Tibial nerve (tissue), 4 donors: ENCODE measurements at places on chromosomes 2 and 18. TPM values are rescaled to one million over a fixed set of nuclear protein-coding genes. Genes with fewer than 3 reads are reported as not detected.

SPOPL gene
- 15.9 TPM for total RNA-seq

SYT4 gene
- not detected for total RNA-seq

DNA sequence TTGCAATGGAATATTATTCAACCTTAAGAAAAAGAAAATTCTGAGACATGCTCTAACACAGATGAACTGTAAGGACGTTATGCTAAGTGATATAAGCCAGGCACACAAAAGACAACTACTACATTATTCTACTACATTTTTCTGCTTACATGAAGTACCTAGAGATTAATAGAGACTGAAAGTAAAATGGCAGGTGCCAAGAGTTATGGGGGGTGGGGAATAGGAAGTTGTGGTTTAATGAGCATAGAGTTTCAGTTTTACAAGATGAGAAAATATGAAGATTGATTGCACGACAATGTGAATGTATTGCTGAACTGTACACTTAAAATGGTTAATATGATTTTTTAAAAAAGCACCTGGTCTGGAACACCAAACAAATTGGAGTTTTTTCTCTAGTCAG, 1231.6 kb upstream of the DDX18 start:
- no peak for DNase-seq

GRCh38 chr18:39039813-39040212, 1474.2 kb upstream of the CELF4 start:
- DNase-seq: no peak

- DNase-seq: no peak
Observed at GRCh38 chr18:41974796-41975201, 19.8 kb downstream of the PIK3C3 start.

DNA sequence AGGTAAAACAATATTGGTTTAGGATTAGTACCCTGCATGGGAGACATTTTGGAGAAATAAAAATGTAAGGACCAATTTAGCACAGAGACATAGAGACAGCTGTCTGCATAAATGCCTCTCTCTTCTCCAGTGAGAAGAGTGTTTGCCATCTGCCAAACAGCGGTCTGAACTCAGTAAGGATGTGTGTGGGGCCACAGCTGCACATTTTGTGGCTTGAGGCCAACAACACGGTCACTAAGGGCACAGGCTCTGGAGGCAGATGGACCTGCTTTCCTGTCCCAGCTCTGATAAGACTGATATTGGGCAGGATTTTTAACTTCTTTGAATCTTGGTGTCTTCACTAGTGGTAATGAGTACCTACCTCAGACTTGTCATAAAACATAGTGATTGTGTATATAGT, 10.2 kb downstream of the ZBTB14 start:
- DNase-seq: no peak

DNA sequence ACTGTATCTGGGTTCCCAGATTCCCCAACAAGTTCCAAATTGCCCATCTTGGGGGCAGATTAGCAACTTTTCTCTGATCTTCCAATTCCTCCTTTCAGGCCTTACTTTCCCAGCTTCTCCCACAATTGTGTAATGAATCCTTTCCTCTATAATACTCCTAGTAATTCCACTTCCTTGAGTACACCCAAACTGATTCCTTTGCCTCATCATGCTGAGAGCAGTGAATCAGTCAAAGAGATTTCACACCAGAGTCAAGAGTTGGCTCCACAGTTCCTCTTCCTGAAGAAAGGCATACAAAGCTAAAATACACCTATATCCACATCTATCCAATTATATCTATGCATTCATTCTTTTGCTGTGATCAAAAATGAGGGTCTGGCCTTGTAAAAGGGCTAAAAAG, 28.6 kb upstream of the DAPL1 start:
- no peak for DNase-seq
